Activated T-helper 1 cell treated with anti-CD3 and anti-CD28 coated beads, Interleukin-12 subunit alpha, Interleukin-12 subunit beta, Interleukin-2, Interleukin-4 antibody, amounts not matched to agents 30 ng/mL and 10 ng/mL and 1 ng/mL, durations not matched to agents 14 hours and 24 hours and 36 hours (primary cell): ENCODE measurements at places on chromosomes 5 and 9. TPM values are rescaled to one million over a fixed set of nuclear protein-coding genes. Genes with fewer than 3 reads are reported as not detected.

DNA sequence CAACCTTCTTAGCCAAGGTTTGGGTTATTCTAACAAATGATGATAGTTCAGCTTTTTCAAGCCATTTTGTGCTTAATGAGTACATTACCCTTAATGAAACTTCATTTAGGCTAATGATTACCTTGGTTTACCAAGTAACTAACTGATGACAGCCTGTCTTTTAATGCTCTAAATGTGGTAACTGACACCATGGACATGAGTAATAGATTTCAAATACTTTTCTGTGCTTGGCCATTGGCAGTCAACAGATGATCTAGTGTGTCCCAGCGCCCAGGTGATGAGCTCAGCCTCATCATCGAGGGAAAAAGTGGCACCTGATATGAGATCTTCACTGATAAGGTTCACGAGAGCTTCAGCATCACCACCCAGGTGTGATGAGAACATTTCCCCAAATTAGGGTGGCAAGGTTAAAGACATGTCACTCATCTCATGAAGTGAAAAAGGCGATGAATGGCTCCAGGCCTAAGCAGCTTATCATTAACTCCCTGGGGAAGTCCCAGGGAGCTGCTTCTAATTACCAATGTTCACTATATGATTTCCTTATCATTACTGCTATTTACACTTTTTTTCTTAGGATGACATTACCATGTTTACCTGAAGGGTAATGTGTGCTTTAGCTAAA, 296.0 kb downstream of the SPOCK1 start:
- no peaks in the 10 kb centered on the region for H3K36me3 ChIP-seq
- DNase-seq = no peak
- H3K27ac ChIP-seq = no peak overlapping the region
- H3K27me3 ChIP-seq = no peaks in the 10 kb centered on the region

Gene CDK7
- 42.4 and 49.2 TPM in 2 replicates for total RNA-seq

Gene PCDHB9
- not detected in 2 replicates for total RNA-seq

GRCh38 chr5:169702693-169703481, 65.8 kb downstream of the DOCK2 start:
- H3K4me1 ChIP-seq = peaks cover 36% of the 10 kb centered on the region
- no peaks in the 10 kb centered on the region for H3K27me3 ChIP-seq
- peak overlapping the region; percentile 86 for H3K27ac ChIP-seq
- DNase-seq = no peak
- no peak overlapping the region for H3K4me3 ChIP-seq
- H3K36me3 ChIP-seq = peaks cover 51% of the 10 kb centered on the region

DNA sequence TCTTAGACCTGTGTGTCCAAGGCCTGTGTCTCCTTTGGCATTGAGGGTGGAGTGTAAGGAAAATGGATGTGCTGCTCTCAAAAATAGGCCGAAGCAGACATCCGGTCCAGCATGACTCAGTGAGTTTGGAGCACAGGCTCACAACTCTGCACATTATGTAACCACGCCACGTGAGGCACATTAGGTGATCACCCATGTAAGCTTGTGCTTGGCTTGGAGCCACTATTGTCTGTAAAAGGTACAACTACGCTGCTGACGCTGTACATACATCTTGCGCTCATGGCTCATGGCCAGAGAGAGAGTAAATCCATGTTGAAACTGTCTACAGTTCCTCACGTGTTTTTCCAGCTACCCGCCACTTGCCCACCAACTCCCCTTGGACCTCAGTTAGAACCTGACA, 177.5 kb downstream of the PDE4D start:
- H3K36me3 ChIP-seq = no peaks in the 10 kb centered on the region
- no peaks in the 10 kb centered on the region for H3K4me1 ChIP-seq
- peaks cover 4% of the 10 kb centered on the region for H3K27me3 ChIP-seq
- H3K27ac ChIP-seq = no peak overlapping the region
- no peak for DNase-seq

DNA sequence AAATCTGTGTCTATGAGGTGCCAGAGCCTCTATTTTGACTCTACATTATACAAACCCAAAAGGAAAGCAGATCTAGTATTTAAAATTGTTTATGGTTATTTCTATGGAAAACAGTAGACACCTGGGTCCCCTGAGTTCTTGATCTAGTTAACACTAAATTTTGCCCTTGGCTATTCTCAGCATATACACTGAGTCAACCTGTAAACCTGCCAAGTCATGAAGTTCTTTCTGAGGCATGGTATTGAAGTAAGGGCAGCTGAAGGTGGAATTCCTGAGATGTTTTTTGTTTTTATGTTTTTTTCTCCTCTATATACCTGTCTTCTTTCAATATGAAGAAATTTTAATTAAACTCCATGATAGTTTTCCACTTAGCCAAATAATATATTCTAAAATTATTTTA, 120.2 kb downstream of the PDE4D start:
- no peak overlapping the region for H3K27ac ChIP-seq
- no peak for DNase-seq
- H3K4me3 ChIP-seq = no peak overlapping the region
- peaks cover 27% of the 10 kb centered on the region for H3K27me3 ChIP-seq
- no peaks in the 10 kb centered on the region for H3K36me3 ChIP-seq
- peaks cover 13% of the 10 kb centered on the region for H3K4me1 ChIP-seq

DNA sequence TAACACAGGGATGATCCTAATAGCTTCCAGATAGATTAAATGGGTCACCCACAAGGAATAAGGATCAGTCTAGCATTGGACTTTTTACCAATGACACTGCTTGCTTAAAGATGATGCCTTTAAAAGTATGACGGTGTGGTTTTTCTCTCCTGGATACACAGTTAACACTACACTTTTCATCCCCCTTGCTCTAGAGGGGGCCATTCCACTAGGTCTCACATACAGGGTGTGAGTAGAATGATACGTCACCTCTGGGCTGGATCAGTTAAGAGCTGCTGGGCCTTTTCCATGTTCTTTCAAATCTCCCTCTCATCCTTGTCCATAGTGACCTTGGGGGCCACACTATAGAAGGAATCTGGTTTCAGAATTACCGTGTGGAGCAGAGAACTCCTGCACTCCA, 140.6 kb downstream of the FSTL4 start:
- DNase-seq = no peak
- H3K4me1 ChIP-seq = no peaks in the 10 kb centered on the region
- no peak overlapping the region for H3K27ac ChIP-seq
- no peaks in the 10 kb centered on the region for H3K36me3 ChIP-seq
- peaks cover 19% of the 10 kb centered on the region for H3K27me3 ChIP-seq

GRCh38 chr5:78129597-78129996, 164.9 kb downstream of the AP3B1 start:
- no peak overlapping the region for H3K4me3 ChIP-seq
- no peaks in the 10 kb centered on the region for H3K27me3 ChIP-seq
- H3K4me1 ChIP-seq = no peaks in the 10 kb centered on the region
- peaks cover 11% of the 10 kb centered on the region for H3K36me3 ChIP-seq

DNA sequence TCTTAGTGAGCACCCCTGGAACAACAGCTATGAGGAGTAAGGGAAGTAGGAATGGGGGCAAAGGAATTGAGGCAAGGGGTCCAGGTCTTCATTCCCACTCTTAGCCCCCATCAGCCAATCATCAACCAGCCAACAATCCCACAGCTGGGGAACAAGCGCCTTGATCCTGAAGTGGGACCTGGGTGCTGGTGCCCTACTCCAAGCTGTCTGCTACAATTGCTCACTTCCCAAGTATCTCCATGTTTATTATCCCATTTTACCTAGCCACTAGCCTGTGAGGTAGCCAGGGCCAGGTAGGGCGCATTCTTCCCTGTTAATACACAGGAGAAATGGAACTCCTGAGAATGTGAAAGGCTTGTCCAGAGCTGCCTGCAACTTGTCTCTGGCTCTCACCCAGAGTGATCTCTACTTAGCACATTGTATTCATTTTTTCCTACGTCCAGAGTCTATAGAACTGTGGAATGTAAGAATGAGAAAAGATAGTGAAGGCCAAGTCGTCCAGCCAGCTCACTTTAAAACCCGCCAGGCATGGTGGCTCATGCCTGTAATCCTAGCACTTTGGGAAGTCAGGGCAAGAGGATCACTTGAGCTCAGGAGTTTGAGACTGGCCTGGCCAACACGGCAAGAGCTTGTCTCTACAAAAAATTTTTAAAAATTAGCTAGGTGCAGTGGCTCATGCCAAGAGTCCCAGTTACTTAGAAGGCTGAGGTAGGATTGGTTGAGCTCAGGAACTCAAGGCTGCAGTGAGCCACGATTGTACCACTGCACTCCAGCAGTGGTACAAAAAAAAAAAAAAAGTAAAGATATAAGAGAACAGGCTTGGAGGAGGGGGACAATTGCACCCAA, 6.2 kb upstream of the DNAJC18 start:
- H3K4me1 ChIP-seq = peaks cover 75% of the 10 kb centered on the region
- DNase-seq = no peak
- peak overlapping the region; percentile 62 for H3K27ac ChIP-seq
- no peaks in the 10 kb centered on the region for H3K27me3 ChIP-seq
- peaks cover 20% of the 10 kb centered on the region for H3K36me3 ChIP-seq

Gene PCDHGB1
- 0.18 and 0.32 TPM in 2 replicates for total RNA-seq

DNA sequence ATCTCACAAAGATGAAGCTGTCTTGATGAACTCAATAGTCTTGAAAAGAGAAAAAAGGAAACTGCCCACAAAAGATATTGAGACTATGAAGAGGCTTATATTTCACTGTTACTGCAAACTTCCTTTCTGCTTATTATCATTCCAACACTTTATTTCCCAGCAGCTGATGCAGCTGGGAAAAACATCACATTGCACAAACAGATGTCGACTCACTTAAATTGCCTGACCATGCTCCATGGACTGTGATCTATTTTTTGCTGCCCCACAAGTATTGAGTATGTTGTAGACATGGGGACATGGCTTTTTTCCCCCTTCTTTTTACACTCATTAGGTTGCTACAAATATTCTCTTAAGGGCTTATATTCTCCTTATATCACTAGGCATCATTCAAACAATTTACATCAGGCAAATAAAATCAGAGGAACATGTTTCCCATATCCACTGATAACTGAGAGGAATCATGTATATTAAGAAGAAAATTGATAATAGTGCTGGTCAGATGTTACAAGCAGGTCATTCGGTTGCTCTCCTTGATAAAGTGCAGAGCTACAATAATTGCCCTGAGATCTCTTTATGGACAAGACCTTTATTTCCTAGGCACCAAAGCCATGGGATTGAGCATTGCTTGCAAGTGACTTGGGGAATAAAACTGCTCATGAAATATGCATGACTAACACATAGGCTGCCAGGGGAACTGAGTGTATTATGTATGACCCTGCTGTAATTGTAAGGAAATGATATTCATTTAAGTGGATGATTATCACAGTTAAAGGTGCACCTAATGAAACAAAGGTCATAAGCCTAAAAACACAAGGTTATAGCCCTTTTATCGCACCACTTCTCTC, 509.9 kb downstream of the ZNF608 start:
- no peak overlapping the region for H3K27ac ChIP-seq
- no peaks in the 10 kb centered on the region for H3K27me3 ChIP-seq
- no peaks in the 10 kb centered on the region for H3K36me3 ChIP-seq
- H3K4me1 ChIP-seq = no peaks in the 10 kb centered on the region
- H3K4me3 ChIP-seq = no peak overlapping the region

DNA sequence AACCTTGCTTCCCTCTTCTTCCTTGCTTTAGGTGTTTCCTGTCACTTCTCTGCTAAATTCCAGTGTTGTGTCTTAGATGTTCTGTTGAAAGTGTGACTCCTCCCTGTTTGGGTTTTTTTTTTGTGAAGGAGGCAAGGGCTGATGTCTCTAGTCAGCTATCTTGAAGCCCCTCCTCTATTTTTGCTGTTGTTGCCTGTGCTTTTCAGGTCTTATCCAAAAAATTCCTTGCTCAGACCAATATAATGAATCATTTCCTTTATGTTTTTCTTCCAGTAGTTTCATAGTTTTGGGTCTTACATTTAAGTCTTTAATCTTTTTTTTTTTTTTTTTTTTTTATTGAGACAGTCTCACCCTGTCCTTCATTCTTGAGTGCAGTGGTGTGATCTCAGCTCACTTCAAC, 22.3 kb downstream of the RIC1 start:
- H3K27me3 ChIP-seq = no peaks in the 10 kb centered on the region
- H3K36me3 ChIP-seq = peaks cover 33% of the 10 kb centered on the region
- H3K4me3 ChIP-seq = no peak overlapping the region
- H3K4me1 ChIP-seq = peaks cover 17% of the 10 kb centered on the region
- DNase-seq = no peak

DNA sequence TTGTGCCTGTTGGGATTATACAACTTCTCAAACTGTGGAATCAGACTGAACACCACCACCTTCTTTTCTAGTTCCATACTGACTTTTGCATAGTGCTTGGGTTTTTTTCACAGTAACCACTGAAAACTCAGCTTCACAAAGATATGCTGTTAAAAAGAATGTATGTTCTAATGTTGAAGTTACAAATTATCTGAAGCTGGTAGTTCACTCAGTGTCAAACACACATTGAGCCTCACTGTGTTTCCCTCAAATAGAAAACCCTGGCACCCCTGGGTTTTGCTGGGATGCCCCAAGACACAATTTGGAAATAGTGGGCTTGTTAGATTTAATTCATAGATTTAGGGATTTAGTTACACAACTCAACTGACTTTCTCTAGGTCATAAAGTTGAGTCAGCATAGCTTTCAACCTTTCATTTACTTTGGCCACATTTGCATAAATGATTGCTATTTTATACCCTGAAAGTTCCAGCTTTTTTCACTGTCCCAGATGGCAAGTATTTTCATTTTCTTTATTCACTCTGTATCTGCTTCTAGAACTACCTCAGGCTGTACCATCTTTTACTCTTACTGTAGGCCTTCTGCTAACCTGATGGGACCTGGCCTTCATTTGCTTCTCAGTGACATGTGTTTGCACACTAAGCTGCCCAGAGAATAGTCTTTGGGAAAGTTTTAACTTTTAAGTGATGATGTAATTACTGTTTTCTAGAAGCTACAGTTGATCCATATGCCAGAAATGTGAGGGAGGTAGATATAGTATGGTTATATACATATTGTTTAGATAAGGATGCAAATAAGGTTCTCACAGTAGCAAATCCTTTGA, 115.1 kb downstream of the CDC42SE2 start:
- peaks cover 23% of the 10 kb centered on the region for H3K36me3 ChIP-seq
- no peaks in the 10 kb centered on the region for H3K27me3 ChIP-seq
- no peak for DNase-seq
- H3K4me3 ChIP-seq = peak overlapping the region; percentile 70
- H3K27ac ChIP-seq = peak overlapping the region; percentile 99

DNA sequence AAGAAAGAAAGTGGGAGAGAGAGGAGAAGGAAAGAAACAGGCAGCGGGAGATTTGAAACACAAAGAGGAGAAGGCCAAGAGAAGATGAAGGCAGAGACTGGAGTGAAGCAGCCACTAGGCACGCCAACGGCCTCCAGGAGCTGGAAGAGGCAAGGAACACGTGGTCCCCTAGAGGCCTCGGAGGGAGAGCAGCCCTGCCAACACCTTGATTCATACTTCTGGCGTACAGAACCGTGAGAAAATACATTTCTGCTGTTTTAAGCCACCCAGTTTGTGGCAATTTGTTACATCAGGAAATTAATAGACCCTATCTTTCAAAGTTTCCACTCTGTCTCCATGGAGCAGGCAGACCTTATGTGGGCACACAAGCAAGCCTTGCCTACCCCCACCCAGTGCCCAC, 133.4 kb downstream of the ACTL7B start:
- no peaks in the 10 kb centered on the region for H3K27me3 ChIP-seq
- no peak overlapping the region for H3K27ac ChIP-seq
- no peak overlapping the region for H3K4me3 ChIP-seq
- H3K36me3 ChIP-seq = no peaks in the 10 kb centered on the region
- H3K4me1 ChIP-seq = no peaks in the 10 kb centered on the region
- no peak for DNase-seq

GRCh38 chr5:13359344-13359743, 585.1 kb downstream of the DNAH5 start:
- H3K36me3 ChIP-seq = no peaks in the 10 kb centered on the region
- H3K27ac ChIP-seq = no peak overlapping the region
- H3K27me3 ChIP-seq = no peaks in the 10 kb centered on the region
- no peak for DNase-seq
- H3K4me1 ChIP-seq = no peaks in the 10 kb centered on the region
